Activated T-cell treated with anti-CD3 and anti-CD28 coated beads, Interleukin-2, amount 50 U/mL, for 4 hours (primary cell): ENCODE measurements at places on chromosomes 2 and 18. TPM values are rescaled to one million over a fixed set of nuclear protein-coding genes. Genes with fewer than 3 reads are reported as not detected.

DNA sequence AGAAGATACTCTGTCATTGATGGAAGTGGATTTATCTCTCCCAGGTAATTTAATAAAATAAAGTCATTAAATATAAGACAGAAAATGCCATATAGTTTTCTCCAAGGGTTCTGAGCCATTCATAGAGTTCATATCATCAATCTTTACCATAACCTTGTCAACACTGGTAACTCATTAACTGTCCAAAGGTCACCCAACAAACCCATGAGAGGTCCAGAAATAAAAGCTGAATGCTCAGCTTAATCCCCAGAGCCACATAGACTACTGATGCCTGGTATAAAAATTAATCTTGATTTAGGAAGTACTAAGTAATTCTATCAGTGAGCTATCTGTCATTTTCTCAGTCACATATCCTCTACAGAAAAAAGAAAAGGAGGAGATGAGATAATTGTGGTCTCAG, 903.0 kb upstream of the DDX18 start:
- no peak for DNase-seq

The CYTIP gene
- 183 TPM for total RNA-seq

- DNase-seq, result no peak
These were observed 182.8 kb upstream of the SETBP1 start for GRCh38 chr18:44497757-44498490.

The TYMS gene
- total RNA-seq, result 54.5 TPM

The CCDC195 gene
- total RNA-seq, result not detected

The ALKAL2 gene
- not detected for total RNA-seq

GRCh38 chr2:145524303-145524702, 1004.4 kb upstream of the ZEB2 start:
- no peak for DNase-seq

The CDKL4 gene
- not detected for total RNA-seq

DNA sequence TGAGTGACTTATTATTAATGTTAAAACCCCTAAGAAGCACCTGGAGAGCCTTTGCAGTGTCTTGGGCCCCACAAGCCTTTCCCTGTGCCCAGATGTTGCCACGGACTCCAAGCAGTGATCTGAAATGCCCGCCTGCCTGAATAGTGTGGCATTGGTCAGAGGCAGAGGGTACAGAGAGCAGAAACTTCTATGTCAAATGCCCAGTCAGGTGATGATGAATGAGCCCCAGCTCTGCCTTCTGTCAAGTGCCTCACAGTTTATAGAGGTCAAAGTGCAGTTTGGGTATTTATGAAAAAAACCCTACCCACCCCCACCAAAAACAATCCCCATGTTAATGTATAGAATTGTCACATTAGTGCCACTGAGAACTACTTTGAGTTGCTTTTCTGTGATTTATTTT, 170.0 kb upstream of the SIX3 start:
- DNase-seq, result no peak

DNA sequence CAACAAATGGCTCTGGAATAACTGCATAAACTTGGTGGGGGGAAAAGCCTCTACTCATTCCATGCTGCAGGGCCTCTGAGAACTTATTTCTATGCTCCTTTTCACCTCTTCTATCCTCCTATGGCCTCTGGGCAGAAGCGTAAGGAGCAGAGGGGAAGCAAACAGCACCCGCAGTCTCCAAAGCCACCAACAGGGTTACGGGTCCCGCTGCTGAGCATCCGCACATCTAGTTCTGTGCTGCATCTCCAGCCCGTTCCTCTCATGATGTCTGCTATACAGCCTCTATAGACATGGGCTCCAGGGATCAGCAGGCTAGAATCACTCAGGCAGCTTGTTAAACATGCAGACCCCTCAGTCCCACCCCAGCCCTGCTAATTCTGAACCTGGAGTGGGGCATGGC, 25.9 kb downstream of the PSTPIP2 start:
- no peak for DNase-seq

- peak; percentile 73 for DNase-seq
These were observed at the start of gene KDSR for GRCh38 chr18:63367053-63367953. Gene KDSR, minus strand, starts transcription at chr18:63367206. Its CDS starts 88 bp downstream, at chr18:63367118.

DNA sequence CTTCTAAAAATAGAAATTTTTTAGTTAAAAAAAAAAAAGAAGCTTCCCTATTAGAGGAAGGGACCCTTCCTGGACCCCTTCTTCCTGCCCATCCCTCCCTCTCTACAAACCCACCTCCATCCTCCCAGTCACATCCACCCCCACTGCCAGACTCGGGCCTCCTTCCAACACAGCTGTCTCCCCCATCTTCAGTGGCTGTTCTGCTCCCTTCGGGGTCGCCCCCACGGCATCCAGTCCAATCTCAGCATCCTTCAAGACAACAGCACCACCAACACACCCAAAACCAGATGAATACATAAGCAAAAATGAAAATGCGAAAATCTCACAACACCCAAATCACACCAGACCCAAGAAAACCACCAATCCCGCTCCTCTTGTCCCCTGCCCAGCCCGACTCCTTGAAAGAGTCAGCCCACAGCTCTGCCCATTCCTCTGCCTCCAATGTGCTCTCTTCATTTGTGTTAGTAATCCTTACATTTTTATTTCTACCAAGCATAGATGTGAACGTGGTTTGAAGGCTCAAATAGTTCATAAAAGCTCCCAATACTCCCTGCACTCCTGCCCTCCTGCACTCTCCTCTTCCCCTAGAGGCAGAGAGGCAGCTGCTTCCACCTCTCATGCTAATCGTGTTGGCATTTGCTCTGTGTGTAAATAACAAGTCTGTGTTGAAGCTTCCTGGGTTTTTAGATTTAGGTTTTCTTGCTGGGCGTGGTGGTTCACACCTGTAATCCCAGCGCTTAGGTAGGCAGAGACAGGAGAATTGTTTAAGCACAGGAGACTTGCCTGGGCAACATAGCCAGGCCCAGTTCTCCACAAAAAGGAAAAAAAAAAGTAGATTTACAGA, 37.0 kb downstream of the MAL start:
- no peak for DNase-seq

GRCh38 chr18:25348386-25349130, 3.4 kb downstream of the ZNF521 start:
- DNase-seq, result no peak

DNA sequence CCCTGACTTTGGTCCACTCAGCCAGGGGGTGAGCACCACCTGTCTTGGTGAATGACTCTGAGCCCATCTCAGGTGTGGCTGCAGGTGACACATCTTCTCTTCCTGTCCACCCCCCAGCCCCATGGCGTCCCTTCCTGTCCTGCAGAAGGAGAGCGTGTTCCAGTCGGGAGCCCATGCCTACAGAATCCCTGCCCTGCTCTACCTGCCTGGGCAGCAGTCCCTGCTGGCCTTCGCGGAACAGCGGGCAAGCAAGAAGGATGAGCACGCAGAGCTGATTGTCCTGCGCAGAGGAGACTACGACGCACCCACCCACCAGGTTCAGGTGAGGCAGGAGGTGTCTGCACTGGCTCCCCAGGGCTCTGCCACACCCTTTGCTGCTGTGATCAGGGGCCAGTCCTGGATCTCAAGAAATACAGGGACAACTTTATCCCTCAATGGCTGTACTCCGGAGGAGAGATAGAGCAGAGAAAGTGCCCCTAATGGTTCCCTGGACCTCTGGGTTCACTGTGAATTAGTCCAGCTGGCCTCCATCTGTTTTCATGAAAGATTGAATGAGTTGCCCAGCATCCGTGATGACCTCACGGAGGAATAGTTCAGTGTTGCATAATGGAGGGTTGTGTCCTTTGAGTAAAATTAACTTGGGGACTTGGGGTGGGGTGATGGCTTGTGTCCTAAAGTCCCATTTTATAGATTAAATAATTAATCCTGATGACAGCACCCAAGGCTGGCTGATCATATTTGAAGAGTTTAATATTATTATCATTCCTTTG, at the start of gene NEU2:
Gene NEU2 (plus strand): TSS at position 122 of the 770 bp plus-strand sequence. CDS start 0 bp downstream, at position 122.
- no peak for DNase-seq
